ENCODE measurements at places on chromosomes 16 and 17.

DNA sequence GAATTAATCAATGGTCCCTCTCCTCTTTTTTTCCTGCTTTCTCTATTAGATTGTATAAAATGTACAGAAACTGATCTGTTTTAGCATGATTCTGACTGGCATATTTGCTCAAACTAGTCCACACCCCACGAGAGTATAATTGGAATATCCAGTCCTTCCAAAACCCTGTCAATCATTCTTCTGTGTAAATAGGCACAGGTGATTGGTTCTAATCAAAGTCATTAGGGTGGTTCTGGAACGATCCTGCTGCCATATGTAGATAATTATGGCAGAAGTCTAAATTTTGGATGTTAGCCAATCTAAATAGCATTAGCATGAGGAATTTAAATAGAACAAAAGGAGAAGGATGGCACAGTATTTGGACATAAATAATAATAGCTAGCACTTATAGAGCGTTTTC, 165.7 kb downstream of the SHISA6 start:
- DNase-seq: no peak

- DNase-seq: no peak
These were observed 259.0 kb downstream of the HS3ST4 start for GRCh38 chr16:25950586-25951281.

- DNase-seq: no peak
These were observed 1.4 kb upstream of the ALDOA start for GRCh38 chr16:30063893-30064728.

DNA sequence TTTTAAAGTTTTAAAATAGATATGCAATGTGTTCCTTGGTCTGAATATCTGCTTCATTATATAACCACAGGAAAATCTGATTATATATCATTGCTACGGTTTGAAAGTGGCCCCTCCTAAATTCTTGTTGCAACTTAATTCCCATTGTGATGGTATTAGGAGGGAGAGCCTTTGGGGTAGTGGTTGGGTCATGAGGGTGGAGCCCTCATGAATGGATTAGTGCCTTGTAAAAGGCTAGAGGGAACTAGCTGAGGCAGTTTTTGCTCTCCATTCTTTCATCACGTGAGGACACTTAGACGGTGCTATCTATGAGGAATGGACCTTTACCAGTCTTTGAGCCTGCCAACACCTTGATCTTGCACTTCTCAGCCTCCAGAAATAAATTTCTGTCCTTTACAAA, 7.6 kb downstream of the ABCA6 start:
- no peak for DNase-seq

DNA sequence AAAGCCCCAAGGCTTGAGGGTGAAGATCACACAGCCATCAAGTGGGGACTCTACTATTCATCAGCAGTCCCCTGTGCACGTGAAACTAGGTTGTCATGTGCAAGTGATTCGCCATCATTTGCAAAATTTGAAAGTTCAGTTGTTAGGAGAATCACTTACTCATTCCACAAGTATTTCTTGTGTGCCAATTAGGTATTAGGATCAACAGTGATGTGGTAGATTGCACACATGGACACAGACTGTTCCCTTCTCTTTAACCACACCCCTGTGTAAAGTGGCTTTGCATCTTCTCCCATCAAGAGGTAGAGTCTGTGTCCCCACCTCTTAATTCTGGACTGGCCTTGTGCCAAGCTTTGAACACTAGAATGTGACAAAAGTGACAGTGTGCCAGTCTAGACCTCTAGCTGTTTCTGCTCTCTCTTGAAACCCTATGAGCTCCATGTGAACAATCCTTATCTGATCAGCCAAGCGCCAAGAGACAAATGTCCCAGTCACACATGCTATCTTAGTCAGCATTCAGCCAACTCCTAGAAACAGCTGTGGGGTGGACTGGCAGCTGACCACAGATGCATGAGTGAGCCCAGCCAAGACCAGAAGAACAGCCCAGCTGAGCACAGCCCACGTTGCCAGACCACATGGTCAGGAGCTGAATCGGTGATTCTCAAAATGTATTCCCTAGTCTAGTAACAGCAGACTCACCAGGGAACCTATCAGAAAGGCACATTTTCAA, 31.5 kb upstream of the SHISA9 start:
- no peak for DNase-seq

DNA sequence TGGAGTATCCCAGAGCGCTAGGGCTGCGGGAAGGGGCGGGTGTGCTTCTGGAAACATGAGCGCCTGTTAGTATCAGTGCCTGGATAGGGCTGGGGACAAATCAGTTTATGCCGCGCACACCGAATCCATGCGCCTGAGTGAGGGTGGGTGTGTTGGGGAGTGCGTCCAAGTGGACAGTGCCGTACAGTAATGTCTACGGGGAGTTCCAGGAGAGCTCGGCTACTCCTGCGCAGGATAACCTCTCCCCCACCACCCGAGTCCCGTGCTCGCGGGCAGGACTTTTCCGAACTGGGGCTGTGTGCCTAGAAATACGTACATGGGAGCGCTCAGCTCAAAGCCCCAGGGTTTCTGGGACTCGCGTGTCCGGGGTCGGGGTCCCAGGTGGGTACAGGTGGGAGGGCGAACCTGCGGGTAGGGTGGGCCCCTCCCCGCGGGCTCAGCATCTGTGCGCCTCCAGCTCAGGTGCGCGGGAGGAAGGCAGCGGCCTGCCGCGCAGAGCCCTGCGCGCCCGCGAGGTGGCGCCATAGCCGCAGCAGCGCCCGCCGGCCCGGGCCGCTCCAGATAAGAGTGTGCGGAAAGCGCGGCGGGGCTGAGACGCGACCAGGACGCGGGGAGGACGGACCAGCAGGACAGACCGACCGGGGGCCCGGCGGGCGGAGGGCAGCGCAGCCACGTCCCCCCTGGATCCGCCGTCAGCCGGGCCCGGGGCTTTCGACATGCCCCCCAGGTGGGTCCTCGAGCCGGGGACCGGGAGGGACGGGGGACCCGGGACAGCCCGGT, at the start of gene HIC1:
Gene HIC1 (plus strand): TSS at position 592 of the 780 bp plus-strand sequence. CDS start 1,588 bp downstream, outside the sequence.
- DNase-seq: peak; percentile 67

DNA sequence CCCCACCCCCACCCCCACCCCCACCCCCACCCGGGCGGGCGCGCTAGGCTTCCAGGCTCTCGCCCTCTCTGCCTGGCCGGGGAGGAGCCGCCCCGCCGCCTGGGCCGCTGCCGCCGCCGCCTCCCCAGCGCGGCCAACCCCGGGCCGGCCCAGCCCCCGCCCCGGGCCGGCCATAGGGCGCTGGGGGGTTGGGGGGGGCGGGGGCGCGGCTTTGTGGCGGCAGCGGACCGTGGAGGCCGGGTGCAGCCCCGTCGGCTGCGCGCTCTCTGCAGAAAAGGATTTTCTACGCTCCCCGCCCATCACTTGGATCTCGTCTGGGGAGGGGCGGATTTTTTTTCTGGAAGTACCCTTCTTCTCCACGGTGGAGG, 230.9 kb downstream of the MRTFB start:
- no peak for DNase-seq

DNA sequence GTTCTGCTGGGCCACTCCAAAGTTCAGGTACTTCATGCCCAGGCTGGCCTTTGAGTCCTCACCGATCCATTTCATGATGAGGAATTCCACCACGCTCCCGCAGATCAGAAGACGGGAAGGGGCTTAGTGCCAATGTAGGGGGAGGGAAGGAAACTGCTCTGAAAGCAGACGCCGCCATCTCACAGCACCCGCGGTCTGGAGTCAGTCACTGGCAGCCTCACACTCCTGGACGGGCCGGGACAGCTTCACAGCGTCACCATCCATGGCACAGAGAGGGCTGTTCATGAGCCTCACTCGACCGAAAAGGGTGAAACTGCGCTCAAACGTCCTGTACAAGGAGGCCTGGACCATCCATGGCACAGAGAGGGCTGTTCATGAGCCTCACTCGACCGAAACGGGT, 62.0 kb downstream of the RPH3AL start:
- no peak for DNase-seq

DNA sequence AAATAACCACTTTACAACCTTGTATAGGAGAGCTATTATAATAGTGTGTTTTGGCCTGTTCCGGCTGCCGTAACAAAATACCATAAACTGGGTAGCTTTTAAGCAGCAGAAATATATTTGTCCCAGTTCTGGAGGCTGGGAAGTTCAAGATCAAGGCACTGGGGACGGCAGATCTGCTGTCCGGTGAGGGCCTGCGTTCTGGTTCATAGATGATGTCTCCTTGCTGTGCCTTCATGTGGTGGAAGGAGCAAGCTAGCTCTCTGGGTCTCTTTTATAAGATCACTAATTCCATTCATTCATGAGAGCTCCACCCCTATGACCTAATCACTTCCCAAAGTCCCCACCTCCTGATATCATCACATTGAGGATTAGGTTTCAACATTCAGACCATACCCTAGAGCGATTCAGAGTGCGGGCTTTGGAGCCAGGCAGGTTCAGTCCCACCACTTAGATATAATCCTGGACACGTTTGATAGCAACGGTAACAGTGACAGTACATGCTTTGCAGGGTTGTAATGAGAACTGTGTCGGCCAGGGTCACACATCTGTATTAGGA, 76.2 kb upstream of the ZFHX3 start:
- DNase-seq: no peak

- DNase-seq: no peak
These were observed 1.0 kb downstream of the VTN start for GRCh38 chr17:28368915-28369683.

- DNase-seq: no peak
These were observed 27.2 kb downstream of the MGRN1 start for GRCh38 chr16:4651827-4652226.

- DNase-seq: no peak
These were observed 32.7 kb upstream of the CDH1 start for GRCh38 chr16:68704232-68704867.

DNA sequence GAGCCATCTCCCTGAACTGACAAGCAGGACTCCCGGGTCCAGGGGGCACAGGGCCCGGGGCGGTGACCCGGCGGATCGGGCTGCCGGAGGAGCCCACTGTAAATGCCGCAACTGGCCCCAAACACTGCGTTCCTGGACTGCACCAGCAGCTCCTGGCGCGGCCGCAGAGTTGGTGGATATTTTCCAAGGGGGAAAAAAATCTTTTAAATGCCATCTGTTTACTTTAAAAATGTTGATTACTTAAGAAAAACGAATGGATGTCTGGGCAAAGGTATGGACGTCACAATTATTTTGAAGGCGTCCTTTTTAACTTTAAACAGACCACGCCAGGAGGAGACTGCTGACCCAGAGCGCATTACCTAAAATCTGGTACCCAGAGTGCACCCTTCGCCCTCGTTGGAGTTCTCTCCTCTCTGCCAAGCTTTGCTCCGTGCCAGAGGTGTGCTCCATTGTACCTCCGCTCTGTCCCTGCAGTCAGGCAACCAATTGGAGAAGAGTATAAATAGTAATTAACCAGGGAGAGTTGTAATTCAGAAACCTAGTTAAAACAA, 3.4 kb downstream of the HS3ST3B1 start:
- DNase-seq: no peak

DNA sequence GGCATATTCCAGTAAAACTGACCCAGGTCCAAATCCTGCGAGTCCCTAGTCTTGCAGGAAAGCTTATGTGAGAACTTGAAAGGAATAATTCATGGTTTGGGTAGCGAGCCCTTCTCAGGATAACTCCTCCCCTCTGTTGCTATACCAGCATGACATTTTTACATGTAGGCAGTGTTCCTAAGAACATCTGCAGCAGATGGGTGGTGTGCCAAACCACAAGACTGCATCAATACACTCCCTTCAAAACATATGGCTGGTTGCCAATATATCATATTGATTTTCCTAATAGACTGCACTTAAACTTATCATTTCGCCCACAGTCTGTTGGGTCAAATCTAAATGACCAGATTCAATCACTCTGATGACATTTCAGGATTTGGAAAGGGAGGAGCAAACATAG, 19.9 kb downstream of the PSME3IP1 start:
- DNase-seq: no peak

- DNase-seq: no peak
These were observed 15.9 kb upstream of the SLC12A3 start for GRCh38 chr16:56848955-56849689.

DNA sequence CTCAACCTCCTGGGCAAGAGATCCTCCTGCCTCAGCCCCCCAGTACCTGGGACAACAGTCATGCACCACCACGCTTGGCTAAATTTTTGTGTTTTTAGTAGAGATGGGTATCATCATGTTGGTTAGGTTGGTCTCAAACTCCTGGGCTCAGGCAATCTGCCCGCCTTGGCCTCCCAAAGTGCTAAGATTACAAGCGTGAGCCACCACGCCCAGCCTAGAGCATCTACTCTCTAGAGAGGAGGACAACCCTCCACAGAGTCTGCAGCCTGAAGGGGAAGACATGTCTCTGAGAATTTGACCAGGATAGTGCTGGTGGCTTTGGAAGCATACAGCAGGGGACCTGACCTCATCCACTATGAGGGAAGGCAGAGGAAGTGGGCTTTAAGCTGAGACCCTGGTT, 4.7 kb upstream of the GRB2 start:
- DNase-seq: no peak

DNA sequence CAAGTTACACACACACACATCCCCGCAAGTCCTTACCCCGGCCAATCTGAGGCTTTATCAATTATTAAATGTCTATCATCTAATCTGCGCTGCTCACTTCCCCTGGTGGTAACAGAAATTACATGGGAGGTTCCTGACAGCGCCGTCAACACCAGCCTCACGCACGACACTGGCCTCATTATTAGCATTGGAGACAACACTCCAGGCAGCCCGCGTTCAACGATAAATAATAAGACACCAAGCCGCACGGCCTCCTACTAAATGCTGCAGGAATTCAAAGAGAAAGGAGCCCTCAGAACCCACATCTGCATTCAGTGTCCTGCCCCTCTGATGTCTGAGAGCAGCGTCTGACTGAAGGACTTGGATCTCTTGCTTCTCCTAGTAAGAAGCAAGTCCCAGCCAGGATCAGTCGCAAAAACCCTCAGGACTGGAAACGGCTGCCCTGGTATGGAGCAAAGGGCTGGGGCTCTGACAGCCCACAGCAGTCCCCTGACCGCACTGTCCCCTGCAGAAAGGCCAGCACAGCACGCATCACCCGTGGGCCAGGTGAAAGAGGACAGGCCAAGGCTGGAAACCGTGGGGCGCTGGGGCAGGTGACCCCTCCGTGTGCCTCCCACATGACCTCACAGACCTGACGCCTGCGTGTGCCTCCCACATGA, 7.6 kb upstream of the RPH3AL start:
- DNase-seq: no peak

GRCh38 chr16:59397638-59398037, 663.5 kb upstream of the GOT2 start:
- DNase-seq: no peak

- no peak for DNase-seq
These were observed 659 bp downstream of the RPH3AL start for GRCh38 chr17:351875-352420.

- no peak for DNase-seq
These were observed 1023.4 kb downstream of the CDH11 start for GRCh38 chr16:64098451-64098850.

GRCh38 chr17:15483431-15483830, 16.0 kb upstream of the CDRT4 start:
- DNase-seq: no peak

- DNase-seq: no peak
These were observed 15.8 kb downstream of the CYTH1 start for GRCh38 chr17:78766225-78766624.

DNA sequence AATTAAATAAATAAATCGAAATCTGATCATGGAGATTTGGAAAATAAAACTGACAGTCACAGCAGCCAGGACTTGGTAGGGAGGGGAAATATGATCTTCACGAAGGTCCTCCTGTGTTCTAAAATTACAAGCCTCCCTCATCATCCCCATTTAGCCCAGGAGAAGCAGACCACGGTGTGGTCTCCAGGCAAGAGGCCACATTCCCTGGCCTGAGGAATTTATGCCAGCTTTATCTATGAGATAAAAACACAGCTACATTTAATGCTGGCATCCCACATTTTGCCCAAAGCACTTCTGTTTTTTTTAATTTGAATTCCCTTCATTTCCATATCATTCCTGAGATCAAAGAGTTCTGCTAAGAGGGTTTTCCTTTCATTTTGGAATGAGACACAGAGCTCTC, 43.2 kb downstream of the ABCC12 start:
- DNase-seq: no peak

Data from stimulated activated CD4-positive, alpha-beta T cell treated with anti-CD3 and anti-CD28 coated beads, Interleukin-1b, Interleukin-23, amount 100 ng/mL, for 1 hour (primary cell).